ENCODE measurements at places on chromosomes 12 and 14.

- DNase-seq, result no peak
Measured at GRCh38 chr12:1883513-1883912, 34.9 kb downstream of the CACNA2D4 start.

DNA sequence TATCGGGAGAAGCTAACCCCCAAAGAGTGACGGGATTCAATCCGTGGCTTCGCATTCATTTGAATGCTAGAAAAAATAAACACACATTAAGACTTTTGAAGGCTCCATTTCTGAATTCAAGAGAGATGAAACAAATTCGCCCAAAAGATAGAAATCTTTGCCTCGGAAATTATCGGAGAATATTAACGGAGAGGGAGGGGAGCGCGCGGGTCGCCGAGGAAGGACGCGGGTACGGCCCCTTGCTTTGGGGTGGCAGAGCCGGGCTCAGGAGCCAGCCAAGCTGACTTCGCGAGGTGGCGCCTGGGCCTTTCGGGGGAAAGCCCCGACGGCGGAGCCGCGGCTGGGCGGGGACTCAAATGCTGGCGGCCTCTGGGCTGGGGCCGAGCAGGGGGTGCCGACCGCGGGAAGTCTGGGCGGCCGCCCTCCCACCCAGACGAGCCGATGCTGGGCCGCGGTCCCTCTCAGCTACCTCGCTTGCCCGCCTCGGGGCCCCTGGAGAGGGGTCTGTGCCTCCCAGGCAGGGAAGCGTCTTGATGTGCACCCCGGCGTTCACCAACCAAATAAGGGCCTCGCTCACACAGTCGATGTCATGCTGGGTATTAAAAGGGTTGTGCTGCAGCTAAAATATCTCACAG is 14.7 kb downstream of the NKX2-1 start:
- DNase-seq, result no peak

- DNase-seq, result no peak
Measured at GRCh38 chr12:45017916-45018315, 33.0 kb downstream of the DBX2 start.

DNA sequence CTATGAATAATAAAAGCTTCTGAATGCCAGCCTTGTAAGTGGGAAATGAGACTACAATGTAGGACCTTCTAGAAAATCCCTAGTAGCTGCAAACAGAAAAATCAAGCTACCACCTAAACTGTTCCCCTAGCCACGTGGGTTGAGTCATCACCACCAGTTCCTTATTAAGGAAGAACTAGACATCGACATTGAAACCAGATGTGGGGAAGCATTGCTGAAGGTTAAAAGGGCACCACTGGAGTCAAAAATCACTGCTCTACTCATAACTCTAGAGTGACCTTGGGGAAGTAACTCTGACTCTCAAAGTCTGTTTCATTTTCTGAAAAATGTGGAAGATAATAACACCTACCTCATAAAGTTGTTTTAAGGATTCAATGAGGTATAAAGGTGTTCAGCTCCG is 9.4 kb upstream of the CNIH1 start:
- no peak for DNase-seq

DNA sequence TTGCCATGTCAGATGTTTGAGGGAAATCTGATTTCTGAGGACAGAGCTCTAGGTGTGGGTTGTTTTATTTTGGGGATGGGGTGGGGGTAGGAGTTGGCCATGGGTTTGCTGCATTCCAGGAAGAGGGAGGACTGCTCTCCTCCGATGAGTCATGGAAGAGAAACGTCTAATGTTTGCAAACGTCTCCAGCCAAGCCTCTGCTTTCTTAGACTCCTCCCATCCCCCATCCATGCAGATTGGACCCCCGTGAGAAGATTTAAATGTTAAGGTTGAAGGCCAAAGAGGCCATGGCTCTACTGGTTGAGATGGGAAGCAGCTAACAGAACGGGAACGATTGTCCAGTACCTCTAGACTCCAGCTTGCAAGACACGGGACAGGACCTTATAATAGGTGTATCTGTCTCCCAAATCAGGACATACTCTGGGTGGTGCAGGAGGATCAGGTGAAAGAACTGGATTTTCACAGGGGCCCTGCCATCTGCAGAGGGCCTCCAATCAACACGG is 11.4 kb upstream of the ATP2A2 start:
- no peak for DNase-seq

- DNase-seq, result no peak
Measured at GRCh38 chr12:125129179-125129571, 63.9 kb downstream of the AACS start.

DNA sequence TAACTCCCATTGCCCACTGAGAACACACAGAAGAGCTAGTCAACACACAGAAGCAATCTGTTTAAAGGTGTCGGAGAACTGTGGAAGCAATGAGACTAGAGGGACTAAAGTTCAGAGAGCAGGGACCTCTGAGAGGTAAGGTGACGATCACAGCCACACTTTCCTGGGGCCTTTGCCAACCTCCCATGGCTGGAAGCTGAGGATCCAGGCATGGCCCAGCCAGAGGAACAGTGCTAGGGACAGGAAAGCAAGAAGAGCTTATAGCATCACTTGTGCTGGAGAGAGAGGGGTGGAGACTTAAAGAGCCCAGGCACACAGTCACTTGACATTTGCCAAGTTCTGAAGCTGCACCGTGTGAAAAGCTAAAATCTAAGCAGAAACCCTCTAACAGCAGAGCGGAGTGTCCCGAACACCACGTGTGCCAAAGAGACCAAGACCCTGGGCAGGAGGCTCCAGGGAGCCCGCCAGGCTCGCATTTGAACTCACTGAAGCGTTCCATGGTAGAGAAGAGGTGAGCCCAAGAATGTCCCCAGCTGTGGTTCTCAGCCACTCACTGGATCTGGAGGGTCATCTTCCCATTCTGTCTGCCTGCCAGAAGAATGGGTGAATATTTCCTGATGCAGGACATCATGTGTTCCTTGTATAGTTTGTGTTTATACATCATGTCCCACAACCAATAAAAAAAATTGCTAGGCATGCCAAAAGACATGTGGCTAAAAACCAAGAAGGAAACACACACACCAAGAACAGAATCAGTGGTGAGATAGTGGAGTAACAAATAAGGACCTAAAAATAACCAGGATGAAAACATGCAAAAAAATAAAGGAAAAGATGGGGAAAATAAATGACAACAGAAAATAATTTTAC is 174.0 kb upstream of the C14orf180 start:
- no peak for DNase-seq

DNA sequence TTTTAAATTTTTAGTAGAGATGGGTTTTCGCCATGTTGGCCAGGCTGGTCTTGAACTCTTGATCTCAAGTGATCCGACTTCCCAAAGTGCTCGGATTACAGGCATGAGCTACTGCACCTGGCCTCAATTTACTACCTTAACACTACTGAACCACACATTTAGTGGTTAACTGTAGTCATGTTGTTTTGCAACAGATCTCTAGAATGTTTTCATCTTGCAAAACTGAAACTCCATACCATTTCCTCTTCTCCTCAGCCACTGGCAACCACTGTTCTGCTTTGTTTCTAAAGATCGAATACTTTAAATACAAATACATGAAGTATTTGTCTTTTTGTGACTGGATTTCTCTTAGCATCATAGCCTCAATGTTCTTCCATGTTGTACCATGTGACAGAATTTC is 15.4 kb upstream of the SMCO2 start:
- DNase-seq, result no peak

- no peak for DNase-seq
Measured at GRCh38 chr14:55901291-55901690, 216.9 kb upstream of the PELI2 start.
